ENCODE measurements at places on chromosomes 7 and 10.

- no peak for DNase-seq
These were observed 385.7 kb downstream of the TNS3 start for GRCh38 chr7:47196106-47196645.

DNA sequence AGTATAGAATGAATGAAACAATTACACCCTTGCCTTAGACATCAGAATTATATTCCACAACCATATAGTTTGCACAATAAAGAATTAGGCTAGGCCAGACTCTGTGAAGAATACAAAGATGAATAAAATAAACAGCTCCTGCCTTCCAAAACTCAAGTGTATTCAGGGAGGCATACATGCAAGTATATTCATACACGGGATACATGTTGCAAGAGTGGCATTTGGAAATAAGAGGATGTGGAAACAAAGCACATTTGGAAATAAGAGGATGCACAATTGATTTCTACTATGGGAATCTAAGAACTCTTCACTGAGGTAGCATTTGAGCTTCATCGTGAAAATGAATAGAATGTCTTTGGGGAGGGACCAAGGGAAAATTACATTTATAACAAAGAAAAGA is 27.0 kb upstream of the TMEM26 start:
- DNase-seq, result no peak

DNA sequence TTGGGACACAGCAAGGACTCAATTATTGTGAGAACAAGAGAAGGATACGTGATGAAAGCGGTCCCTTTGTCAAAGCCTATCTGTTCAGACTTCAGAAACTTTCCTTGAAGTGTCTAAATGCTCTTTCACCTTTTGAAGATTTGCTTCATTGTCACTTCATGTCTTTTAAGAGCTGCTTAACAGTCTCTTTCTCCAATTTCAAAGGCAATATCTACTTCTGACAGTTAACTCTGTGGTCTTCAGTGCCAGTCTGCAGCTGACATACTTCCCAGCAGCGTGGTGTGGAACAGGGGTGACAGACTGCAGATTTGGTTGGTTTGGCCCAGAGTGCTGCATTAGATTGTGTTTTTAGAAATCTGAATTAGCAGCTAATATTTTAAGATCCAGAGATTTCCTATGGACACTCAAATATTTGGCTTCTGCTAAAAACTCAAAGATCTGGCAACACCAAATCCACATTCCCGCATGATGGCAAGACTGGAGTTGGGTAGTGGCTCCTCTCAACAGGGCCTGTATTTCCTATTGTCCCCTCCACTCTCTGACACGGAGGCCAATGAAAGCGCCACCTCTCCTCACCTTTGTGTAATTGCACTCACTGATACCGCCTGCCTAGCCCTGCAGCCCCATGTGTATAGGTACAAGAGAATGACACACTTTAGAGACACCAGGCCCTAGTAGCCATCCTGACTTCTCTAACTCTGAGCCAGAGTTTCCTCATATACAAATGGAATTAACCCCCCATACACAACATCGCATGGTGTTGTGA is 11.5 kb downstream of the SCRN1 start:
- no peak for DNase-seq

DNA sequence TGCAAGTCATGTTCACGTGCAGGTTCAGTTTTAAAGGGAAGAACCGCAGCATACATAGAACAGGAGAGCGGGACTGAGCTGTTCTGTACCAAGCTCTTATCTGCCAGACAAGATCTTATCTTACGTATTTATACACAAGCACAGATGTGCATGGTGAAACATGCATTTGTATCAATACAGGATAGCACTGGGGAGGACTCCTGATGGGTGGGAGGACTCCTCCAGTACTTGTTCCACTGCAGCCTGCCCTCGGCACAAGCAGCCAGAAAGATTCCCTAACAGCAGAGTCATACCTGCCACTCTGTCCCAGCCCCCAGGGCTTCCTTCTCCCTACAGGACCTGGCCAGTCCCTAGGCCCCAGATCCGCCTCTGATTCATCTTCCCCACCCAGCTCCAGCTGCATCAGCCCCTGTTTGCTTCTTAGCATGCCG is 13.2 kb upstream of the PRKCQ start:
- no peak for DNase-seq

- DNase-seq, result no peak
These were observed 650 bp downstream of the UBE2D1 start for GRCh38 chr10:58335306-58336005.

DNA sequence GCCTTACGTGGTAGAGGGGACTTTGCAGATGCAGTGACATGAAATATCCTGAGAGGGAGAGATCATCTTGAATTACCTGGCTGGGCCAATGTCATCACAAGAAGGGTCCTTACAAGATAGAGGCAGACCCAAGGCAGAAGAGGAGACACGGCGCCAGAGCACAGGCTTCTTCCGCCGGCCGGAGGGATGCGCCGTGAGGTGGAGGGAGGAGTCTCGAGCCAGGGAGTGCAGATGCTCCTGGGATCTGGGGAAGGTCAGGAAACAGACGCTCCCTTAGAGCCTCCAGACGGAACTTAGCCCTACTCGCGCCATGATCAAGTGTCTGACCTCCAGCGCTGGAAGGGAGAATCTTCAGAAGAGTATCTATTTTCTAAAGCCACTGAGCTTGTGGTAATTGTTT is 304.8 kb downstream of the GLRX3 start:
- DNase-seq, result no peak

- DNase-seq, result no peak
These were observed 94.1 kb downstream of the SH3PXD2A start for GRCh38 chr10:103761075-103761920.

GRCh38 chr10:113061557-113061956 is 111.5 kb downstream of the TCF7L2 start:
- no peak for DNase-seq

GRCh38 chr7:7686811-7687508 is 31.4 kb downstream of the RPA3 start:
- no peak for DNase-seq

GRCh38 chr10:132145002-132145401 is 41.7 kb upstream of the DPYSL4 start:
- no peak for DNase-seq

DNA sequence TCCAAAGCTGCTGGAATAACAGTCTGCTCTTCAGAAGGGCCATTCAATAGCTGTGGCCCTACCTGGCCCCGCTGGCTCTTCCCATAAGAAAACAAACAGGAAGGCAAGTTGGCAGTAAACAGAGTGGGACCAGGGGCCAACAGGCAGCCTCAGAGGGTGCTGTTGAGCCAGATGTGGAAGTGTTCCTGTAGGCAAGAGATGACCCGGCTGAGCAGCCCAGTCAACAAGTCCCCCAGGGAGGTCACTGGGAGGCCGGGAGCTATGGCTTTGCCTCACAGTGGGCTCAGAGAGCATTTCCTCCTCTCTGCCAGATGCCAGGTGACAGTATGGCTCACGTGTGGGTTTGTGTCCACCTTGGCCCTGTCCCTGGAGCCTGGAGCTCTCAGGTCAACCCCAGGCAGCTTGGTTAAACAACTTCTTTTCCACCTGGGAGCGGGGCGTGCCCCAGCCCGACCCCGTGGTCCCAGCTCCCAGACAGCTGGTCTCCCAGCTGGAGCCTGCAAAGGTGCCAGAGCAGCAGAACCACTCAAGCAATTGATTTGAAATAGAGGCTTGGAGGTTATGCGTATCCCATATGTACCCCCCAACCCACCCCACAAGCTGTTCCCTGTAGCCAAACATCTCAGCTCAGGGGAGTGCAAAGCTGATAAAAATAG is 33.8 kb upstream of the LOXL4 start:
- no peak for DNase-seq

- DNase-seq, result no peak
These were observed 52.1 kb downstream of the TRRAP start for GRCh38 chr7:98930464-98930863.

DNA sequence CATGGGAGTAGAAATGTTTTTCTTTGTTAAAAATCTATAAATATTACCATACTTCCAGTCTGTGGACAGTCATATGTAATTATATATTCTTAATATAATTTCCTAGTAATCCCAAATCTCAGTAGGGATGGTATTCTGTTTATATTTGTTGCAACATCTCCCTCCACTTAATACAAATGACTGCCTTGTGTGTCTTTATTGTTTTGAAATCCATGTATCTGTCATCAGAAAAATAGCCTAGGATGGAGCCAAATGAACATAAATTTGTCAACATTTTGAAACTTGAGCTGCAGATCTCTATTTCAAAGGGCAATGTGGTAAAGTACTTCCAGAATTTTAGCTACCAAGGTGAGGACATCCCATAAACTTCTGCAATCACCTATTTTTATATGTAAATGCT is 290.7 kb downstream of the TSPAN12 start:
- no peak for DNase-seq

GRCh38 chr10:127556916-127557315 is 7.8 kb downstream of the NPS start:
- DNase-seq, result no peak

GRCh38 chr7:22665923-22666322 is 61.1 kb upstream of the IL6 start:
- no peak for DNase-seq

DNA sequence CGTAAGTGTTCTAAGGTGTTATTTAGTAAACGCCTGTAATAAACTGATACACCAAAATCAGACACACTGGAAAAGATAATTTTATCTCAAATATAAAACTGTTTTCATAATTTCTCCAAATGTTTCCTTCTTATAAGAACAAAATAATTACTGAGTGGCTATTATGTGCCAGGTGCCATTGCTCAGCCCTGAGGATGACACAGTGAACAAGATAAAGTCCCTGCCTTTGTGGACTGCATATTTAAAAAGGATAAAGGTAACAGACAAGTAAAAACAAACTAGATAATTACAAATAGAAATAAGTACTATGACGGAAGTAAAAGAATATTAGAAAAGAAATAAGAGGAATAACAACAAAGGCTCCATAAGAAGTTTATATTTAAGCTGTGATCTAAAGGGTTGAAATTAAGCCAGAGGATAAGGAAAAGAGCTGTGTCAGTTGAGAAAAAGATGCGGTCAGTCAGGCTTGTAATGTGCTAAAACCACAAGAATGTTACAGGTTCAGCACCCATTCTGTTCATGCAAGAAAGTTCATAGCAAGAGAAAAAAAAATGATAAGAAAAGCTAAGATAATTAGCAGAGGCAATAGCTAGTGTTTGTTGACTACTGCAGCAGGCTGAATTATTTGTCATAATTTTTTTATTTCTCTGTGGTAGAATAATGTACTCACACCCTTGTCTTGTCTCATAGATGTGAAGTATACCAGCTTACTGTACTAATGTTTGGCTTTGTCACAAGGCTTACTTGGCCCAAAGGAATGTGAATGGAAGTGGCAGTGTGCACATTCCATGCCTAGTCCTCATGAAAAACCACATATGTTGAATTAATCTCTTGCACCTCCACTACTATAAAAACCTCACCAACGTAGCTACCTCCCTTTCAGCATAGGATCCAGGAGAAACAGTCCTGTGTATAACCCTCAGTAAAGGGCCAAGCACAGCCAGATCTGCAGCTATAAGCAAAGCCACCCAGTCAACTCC is 75.1 kb downstream of the CRPPA start:
- DNase-seq, result no peak

DNA sequence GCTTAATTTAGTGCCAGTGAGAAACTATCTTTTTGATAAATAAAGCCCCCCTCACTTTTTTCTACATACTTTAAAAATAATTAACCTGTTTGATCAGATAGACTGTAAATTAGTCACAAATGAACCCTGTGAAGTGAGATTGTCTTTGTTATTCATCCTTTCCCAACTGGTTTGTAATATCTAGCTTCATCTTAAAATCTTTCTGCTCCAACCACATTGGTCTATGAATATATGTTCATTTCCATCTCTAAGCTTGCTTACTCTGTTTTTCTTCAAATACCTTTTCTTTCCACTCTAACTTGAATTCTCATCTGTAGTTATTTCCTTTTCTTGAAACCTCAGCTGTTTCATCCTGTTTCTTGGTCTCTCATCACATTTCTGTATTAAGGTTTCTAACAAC is 12.1 kb downstream of the MARCHF5 start:
- DNase-seq, result no peak

DNA sequence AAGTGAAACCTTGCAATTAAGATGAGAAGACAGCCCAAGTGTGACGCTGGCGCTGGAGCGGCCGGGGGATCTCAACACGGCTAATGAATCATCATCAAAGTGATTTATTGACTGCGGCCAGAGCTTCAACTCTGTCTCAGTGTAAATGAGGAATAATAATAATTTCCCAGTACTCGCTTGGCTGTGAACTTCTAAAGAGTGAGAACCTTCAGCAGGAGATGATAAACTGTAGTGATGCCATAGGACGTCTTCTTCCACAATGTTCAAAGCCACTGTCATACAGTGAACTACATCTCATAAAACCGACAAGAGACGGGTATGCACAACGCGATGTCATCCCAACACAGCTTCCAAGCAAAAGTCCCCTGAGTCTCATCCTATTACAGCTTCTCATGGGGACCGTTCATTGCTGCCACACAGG is 123.6 kb upstream of the NOBOX start:
- DNase-seq, result no peak

- no peak for DNase-seq
These were observed 47.8 kb downstream of the IKZF1 start for GRCh38 chr7:50352282-50352681.

- DNase-seq, result no peak
These were observed 154.0 kb upstream of the TARP start for GRCh38 chr7:38427279-38427955.

DNA sequence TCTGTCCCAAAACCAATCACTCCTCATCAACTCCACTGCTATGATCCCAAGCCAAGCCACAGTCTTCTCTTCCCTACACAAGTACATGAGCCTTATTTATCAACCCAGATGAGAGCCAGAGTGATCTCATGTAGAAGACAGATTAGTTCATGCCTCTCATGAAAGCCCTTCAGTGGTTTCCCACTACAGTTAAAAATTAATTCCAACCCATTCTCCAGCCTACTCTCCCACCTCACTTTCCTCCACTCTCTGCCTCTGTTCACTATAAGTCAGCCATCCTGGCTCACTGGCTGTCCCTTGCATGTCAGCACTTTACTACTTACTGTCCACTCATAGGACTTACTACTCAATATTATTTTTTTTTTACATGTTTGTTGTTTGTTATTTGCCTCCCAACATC is 67.3 kb downstream of the CACUL1 start:
- DNase-seq, result no peak
